ENCODE measurements at places on chromosomes 3 and 15.

DNA sequence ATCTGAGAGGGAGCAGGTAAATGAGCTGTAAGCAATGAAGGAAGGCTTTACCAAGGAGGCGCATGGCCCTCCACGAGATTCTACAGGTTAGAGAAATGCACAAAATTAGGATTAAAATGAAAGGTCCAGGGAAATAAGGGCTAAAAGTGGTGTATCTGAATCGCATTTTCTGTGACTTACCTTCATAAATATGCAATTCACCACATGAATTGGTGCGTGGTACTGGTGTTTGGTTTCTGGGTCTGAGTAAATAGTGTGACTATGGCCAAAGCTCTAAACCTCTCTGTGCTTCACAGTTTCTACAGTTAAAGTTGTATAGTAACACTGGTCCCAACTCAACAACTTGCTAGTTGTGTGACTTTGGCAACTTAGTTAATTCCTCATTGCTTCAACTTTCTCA is 8.1 kb downstream of the ARPP21 start:
- DNase-seq: no peak

DNA sequence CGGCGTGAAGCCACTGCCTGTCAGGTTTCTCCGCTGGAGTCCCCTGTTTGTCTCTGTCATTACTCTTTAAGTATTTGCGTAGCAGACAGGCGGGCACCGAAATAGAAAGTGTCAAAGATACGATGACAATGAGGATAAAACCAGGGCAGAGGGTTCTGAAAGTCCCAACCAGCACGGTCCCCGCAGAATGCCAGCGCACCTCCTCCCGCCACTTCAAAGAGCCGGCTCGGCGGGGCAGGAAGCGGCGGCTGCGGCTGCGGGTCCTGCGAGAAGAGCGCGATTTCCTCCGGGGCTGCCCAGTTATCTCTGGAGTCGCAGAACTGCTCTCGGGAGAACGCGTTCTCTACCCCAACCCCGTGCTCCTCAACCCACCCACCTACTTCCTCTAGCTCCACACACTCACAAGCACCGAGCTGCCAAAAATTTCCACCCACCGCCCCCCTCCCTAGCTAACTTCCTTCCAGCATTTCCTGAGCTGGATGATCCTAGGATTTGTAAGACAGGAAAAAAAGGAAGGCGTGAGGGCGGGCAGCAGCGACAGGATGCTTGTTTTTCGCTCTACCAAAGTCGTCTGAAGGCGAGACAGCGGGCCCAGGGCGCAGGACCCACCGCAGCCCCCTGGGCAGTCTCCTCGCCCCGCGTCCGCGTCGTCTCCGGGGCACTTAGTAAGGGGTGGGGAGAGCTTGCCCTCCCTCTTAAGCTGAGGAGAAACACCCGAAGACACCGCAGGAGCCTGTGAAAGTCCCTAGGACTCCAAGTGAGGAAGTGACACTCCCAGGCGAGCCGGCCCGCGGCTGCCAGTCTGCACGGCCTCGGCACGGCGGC is at the start of gene ARHGAP31:
Gene ARHGAP31, plus strand, starts transcription at position 513 of the 825 bp plus-strand sequence. CDS start 522 bp downstream, outside the sequence.
- DNase-seq: peak; percentile 54

- no peak for DNase-seq
Observed at GRCh38 chr15:36106640-36107335, 472.6 kb upstream of the CDIN1 start.

DNA sequence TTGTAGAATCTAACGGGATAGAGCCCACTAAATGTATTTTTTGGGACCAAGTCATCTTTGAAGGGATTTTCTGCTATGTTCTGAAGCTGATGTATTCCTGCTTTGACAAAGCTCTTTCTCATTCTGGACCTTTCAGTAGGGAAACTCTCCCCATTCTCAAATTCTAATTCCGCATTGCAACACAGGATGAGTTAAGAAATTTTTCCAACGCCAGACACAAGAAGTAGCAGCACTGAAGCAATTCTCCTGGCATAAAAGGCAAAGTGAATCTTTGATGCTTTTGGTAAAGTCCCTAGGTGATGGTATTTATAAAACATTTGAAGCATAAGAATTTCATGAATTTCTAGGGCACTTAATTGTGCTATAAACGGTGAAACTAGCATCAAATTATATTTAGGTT is 76.8 kb downstream of the ZPLD1 start:
- no peak for DNase-seq

- no peak for DNase-seq
Observed at GRCh38 chr3:170815340-170815739, 54.7 kb downstream of the RPL22L1 start.

- no peak for DNase-seq
Observed at GRCh38 chr3:192918275-192918588, 576 bp upstream of the MB21D2 start.

Measured in HuH-7.5 (cell line).